ENCODE measurements at places on chromosomes 7 and 10. TPM values are rescaled to one million over a fixed set of nuclear protein-coding genes. Genes with fewer than 3 reads are reported as not detected.

TECTB gene
- not detected for total RNA-seq

DNA sequence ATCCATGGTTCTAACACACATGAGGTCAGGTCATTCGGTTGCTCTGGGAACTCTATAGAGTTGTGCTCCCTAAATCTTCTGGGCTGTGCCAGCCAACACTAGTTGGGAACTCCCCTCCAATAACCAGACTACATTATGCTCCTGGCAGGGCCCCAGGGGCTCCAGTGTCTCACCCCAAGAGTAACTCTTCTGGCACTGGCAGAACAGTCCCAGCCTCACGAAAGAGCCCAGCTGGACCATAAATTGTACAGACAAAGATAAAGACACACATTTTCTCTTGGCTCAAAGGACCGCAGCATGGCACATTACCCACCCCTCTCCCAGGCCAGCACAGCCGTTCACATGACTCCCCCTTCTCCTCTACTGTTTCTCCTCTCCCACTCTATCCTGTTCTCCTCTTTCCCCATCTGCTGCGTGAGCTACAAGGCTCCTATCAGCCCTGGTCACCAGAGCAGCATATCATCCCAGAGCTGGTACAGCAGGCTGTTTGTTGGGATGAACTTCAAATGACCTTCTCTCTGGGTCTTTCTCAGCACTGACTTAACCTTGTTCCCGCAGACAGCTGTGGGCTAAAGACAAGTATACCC lies 230.6 kb downstream of the PLXNA4 start:
- no peak for DNase-seq

GRCh38 chr7:20797462-20798080 lies 10.9 kb upstream of the SP8 start:
- peak; percentile 71 for DNase-seq

AP4M1 gene
- 16.9 TPM for total RNA-seq

SMKR1 gene
- total RNA-seq, result 0.50 TPM

- DNase-seq, result no peak
Measured at GRCh38 chr10:69861251-69862240, 59.8 kb downstream of the COL13A1 start.

- DNase-seq, result peak; percentile 77
Measured at GRCh38 chr7:123692471-123692877, 36.8 kb downstream of the LMOD2 start.

DNA sequence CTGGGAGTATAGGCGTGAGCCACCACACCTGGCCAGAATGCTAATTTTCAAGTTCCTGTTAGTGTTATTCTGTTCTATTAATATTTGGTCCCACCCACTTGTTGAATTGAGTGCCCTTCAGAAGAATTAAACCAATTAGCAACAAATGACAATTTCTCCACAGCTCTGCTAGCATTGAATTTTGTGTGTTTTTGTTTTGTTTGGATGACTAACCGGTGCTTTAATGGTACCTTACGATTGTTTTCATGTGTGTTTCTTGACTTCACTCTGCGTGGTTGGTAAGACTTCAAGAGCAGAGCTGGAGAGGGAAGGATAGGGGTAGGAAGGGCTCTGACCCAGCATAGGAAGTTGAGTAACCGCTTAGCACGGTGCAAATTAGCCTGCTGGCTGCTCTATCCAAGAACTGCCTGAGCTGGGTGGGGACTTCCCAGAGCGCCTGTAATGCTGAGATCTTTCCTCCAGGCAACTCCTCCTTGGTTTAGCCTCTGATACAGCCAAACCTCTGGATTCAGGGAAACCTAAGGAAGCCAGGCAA lies 4.6 kb downstream of the ARPC1B start:
- DNase-seq, result no peak

DNA sequence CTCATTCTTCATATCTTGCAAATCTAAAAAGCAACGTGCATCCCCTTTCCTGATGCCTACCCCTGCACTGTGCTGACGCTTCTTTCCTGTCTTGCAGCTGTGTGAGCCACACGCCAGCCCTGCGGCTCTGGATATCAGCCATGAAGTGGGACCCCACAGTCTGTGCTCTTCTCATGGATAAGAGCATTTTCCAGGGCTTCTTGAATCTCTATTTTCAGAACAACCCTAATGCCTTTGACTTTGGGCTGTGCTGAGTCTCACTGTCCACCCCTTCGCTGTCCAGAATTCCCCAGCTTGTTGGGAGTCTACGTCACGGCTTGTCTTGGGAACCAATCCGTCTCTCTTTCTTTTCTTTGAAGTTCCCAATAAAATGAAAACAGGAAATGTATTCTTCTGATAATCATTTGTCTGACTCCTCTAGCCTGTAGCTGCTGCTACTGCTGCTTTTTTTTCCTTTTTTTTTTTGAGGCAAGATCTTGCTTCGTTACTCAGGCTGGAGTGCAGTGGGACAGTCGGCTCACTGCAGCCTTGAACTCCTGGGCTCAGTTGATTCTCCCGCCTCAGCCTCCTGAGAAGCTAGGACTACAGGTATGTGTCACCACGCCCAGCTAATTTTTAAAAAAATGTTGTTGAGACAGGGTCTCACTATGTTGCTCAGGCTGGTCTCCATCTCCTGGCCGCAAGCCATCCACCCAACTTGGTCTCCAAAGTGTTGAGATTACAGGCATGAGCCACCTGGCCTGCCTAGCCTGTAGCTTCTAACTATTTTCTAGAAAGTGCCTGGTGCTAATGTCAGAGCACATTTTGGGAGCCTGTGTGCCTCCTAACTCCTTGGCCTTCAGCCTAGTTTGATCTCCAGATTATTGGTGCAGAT lies 30.3 kb downstream of the GSTO2 start:
- DNase-seq, result no peak

DNA sequence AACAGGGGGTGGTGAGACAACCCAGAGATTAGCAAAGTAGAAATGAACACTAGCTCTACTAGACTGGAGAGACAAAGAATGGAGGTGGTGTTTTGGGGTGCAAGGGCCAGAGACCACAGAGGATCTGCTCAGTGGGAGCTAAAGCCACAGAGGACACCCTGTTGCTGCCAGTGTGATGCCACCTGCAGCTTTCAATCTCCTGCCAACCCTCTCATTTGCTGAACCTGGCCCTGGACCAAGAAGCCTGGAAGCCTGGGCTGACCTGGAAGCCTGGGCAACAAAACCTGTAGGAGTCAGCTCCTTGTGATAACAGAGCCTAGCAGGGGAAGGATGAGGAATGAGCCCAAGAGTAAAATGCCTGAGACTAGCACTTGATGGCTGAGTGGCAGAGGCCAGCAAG lies 81.1 kb upstream of the ADO start:
- no peak for DNase-seq

DNA sequence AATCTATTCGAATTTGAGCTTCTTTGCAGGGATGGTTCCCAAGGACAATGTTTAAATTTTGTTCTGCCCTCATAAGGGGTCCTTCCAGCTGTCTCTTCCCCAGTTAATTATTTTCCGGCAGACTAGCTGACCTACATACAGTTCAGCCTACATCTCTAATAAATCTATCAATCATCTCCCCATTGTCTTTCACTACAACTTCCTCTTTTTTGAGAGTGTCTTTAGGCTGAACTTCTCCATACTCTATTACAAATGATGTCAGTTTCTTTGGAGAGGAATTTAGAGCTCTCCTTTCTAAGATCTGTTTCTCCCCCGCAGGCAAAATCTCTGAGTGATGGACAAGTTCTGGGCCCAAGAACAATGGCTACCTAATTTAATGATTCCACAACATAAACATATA lies 122.2 kb downstream of the PCLO start:
- no peak for DNase-seq

- DNase-seq, result no peak
Measured at GRCh38 chr10:68261132-68261856, 29.4 kb upstream of the ATOH7 start.

Data from WTC11 (cell line).